Hematopoietic multipotent progenitor cell treated with erythropoietin and hydrocortisone succinate and interleukin-3 and kit ligand, for 4 days (in vitro differentiated cells): ENCODE measurements at places on chromosomes 6 and 20.

DNA sequence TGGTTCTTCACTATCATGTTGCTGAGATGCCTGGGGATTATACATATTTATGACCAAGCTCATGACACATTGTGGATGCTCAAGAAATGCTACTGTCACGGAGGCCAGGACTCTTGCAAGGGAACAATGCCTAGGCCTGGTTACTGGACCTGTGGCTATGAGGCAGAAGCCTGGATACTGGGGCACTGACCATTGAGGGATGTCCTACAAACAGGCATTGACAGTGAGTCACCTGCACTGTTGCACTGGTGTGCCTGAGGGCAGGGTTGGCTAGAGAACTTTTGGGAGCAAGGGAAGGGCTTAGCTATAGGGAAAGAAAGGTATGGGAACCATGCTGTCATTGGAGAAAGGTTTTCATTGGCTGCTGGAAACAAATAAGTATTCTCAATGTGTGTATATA is 313.1 kb upstream of the SUPT3H start:
- DNase-seq = no peak

- DNase-seq = no peak
Measured at GRCh38 chr20:7540923-7541322, 399.3 kb downstream of the HAO1 start.

DNA sequence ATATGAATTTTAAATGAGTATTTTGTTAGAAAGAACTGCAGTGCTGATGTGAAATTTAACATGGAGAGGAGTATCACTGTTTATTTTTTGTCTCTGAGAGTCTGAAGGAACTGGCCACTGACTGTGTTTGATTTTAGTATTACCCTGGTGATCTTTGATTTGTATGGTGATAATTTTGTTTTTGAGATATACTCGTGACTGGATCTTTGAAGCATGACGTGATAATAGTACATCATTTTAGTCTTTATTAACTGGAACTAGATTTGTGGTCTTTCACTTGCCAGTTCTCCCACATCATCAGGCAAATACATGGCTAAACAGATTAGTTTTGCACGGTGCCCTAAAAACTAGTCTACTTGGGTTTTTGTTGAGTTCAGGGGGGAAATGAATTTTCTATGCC is 55.5 kb downstream of the ARID1B start:
- no peak for DNase-seq

DNA sequence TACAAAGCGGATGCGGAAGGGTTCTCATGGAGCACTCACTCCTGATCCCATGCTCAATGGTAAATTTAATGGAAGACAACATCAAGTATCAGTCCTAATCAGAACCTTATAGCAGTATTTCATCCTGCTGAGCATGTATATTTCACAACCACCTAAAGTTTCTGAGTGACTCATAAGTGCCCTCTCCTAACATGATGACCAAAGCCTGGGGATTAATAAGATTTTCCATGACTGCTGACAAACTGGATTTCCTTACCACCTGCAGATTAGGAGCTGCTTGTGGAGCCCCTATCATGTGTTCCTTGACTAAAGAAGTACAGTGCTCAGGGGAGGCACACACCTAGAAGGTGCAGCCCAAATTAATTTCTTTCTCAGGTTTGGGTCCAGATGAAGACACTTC is 112.8 kb downstream of the INSM1 start:
- DNase-seq = no peak

- peak; percentile 77 for DNase-seq
Measured at GRCh38 chr6:14861491-14861943, 384.4 kb upstream of the JARID2 start.

DNA sequence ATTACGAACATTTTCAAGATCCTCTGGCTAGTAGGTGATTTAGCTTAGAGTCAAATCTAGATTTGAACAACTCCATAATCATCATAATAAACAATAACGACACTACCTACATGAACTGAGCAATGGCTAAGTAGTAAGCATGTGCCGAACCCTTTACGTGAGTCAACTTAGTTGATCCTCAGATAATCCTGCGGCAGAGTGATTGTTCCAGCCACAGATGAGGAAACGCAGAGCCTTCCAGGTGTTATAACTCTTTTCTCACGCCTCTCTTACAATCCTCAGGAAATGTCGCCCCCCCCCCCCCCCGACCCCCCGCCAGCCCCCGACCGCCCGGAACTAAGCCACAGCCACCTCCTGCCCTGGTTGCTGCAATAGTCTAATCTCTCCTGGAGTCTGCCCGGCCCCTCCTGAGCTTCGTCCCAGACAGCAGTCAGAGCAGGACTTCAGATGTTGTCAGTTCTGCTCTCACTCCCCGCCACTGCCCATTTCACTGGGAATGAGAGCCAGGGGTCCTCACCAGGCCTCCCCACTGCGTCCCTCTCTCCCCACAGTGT is 141.5 kb upstream of the AGPAT4 start:
- no peak for DNase-seq

GRCh38 chr6:36364669-36365479 is 22.6 kb downstream of the ETV7 start:
- peak; percentile 34 for DNase-seq

DNA sequence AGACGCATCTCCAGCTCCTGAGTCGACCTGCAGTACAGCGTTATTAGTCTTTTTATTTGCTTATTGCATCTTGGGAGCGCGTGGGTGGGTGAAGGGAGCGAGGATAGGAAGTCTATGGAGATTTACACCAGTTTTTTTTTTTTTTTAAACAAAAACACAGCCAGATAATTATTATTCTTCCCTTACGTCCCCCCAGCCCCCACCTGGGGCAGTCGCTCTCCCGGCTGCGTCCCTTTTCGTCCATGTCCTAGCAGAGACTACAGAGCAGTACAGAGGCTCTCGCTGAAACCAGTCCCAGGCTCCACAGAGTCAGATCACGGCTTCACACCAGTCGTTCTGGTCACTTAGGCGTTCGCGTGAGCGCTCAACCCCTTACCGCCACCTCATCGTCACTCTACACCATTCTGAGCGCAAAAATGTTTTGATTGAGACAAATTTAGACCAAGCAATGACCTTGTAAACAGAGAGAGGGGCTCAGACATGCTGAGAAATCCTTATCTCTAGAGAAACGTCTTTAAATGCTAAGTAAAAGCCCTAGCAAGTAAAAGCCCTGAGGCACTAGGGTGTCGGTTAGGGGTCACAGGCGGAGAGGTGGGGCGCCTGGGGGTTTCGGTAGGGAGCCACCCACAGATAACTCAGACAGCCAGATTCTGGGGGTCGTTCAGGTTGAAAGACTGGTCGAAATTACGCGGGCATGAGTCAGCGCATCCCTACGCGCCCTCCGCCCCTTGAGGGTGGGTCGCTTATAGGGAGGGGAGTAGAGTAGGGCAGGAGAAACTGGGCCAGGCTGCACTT is 975 bp upstream of the PPT2 start:
- DNase-seq = no peak

GRCh38 chr6:44738601-44739146 is 351.2 kb downstream of the CDC5L start:
- no peak for DNase-seq

DNA sequence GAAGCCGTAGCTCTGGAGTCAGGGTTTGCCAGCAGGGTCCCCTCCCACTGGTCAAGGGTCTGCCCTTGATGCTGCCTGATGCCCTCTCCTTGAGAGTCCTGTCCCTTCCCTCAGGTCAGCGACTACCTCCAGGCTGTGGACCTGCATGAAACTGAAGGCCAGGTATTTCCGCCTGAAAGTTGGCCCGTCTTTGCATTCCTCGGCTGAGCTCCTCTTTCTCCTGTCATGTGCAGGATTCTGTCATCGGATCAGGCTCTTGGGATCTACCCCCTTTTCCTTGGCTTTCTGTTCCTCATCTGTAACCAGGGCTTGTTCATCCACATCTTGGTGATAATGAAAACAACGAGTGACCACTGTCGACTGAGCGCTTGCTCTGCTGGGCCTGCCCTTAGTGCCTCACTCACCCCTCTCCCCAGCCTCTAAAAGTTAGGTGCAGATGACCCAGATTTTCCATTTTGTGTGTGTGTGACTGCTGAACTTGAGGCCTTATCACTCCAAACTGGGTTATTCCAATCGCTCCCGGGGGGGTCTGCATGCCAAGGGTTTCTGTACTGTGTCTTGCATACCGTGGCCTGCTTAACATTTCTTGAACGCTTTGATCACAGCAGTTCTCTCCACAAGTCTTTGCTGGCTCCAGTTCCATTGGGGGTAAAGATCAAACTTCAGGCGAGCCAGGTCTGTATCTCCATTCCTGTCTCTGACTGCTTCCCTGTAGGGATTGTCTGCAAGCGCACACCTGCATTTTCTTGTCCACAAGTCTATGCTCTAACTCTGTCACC is 81.6 kb downstream of the DTD1 start:
- DNase-seq = no peak

DNA sequence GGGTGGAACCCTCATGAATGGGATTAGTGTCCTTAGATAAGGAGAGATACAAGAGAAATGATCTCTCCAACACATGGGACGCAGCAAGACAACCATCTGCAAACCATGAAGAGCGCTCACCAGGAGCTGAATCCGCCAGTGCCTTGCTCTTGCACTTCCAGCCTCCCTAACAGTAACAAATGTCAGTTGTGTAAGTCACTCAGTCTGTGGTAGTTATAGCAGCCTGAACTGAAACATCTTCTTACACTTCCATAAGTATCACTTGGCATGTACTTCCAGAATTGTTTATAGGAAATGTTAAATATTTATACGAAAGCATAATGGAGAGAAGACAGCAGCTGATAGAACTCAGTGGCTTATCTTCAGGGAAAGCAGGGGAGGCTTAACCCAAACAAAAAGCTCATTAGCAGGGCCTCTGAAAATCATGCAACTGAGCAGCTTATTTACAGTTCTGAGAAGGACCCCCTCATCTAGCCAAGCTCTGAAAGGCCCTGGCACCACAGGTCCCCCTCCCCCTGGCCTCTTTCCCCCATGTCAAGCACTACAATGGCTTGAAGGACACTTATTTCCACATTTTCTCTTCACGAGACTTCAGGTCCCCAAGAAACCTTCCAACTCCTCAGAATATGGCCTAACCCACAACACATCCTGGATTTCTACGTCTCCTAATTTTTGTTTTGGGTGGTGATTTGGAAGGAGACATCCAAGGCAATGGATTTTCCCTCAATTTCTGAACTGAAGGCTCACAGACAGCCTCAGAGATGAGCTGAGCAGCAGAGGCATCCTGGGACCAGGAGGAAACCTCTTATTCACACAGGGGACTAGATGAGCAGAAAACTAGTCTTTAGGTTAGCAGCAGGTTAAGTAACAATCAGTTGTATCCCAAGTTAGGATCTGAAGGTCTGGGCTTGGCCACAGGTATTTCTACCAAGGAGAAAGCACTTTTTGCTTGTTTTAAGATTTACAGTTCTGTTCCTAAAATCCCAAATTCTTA is 49.1 kb downstream of the GCLC start:
- no peak for DNase-seq

DNA sequence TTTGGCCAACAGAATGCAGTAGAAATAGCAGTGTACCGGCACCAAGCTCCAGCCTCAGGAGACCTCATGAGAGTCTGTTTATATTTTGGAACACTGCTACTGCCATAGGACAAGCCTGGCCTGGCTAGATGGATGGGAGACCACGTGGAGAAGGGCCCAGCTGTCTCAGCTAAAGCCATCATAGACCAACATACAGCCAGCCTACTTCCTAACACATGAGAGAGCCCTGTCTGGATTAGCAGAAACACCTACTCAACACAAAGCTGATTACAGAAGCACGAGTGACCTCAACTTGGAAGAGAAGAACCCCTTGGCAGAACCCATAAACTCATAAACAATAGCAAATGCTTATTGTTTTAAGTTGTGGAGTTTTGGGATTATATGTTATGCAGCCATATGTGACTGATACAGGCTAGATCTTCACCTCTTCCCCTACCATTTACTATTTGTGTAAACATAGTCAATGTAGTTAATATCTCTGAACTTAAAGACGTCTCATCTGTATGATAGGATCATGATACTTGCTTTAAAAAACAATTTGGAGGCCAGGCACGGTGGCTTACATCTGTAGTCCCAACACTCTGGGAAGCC is 199.4 kb upstream of the ZNF217 start:
- no peak for DNase-seq

DNA sequence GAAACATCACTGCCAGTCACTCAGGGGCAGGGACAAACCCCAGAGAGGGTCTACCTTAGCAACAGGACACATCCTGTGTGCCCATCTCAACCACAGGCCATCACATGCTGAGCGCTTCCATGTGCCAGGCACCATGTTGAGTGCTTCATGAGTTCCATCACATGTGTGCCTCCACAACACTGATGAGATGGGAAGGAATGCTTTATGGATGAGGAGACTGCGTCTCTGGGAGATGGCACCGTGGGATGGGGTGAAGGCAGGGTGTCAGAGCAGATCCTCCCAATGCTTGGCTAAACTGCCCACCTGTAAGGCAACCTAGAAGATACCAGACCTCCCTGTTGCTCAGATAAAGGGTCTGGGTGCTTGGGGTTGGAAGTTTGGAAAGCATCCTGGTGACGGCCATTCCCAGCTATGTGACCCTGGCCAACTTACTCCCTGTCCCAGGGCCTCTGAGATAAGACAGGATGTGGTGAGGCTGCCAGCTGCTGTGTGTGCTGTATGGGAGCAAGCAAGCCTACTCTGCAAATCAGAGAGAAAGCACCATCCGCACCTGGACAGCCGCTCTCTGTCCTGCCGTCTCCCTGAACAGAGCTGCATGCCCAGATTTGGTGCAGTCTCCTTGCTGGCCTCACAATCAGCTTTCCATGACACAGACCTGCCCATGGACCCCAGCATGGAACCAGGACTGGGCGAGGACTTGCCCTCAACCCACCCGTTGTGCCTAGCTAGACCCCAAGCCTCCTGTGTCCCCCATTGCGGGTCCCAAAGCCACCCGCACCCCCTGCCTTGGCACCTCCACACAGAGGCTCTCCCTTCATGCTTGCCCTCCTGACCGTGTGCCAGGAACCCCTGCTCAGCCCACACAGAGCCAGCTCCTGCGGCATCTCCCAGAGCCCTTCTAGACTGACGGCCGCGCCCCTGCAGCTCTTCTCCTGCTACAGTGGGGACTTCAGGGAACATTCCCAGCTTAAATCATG is 143.7 kb downstream of the SYNDIG1 start:
- DNase-seq = no peak

DNA sequence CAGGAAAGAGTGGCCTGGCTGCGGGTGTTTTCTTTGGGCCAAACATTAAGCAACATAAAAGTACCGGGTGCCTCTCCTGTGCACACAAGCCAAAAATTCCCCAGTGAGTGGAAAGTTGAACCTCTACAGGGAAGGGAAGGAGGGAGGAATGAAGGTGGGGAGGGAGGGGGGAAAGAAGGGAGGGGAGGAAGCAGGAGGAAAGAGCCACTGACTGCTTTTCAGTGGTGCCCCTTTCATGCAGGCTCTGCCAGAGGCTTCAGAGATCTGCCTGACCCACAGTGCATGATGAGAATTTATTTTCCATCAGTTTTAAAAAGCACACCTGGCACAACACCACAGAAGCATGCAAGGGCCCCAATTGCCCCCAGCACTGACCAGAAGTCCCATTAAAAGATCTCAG is 27.5 kb upstream of the AVP start:
- no peak for DNase-seq

GRCh38 chr20:33015114-33015484 is 7.6 kb downstream of the BPIFB2 start:
- DNase-seq = no peak

DNA sequence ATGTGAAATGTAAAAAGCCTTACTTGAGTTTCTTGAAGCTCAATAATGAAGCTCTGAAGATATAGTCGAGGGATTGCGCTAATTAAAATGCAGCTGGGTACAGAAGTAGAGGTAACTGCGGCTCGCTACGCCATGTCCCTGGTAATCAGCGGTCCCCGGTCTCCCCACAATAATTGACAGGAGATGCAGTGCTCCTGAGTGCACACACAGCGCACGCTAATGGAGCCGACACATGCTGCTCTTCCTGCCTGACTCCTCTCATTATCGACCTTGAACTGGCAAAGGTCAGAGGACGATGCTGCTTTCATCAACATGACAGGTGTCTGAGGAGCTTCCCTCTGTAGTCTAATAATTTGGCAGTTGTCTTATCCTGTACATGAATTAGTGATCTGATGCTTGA is 365.9 kb downstream of the RNF144B start:
- no peak for DNase-seq
